A549 treated with RU486 at 1 μM for 4 hours (cell line): ENCODE measurements at places on chromosomes 2 and 18. TPM values are rescaled to one million over a fixed set of nuclear protein-coding genes. Genes with fewer than 3 reads are reported as not detected.

RGPD4 gene
- total RNA-seq, result 0.05 to 0.10 TPM (median 0.06 TPM) in 4 of 5 replicates, not detected in the other

CD302 gene
- 0.89 to 2.5 TPM (median 2.2 TPM) in 5 replicates for total RNA-seq

CIAO1 gene
- 67.8 to 89.5 TPM (median 86.5 TPM) in 5 replicates for total RNA-seq

PSD4 gene
- 8.2 to 12.1 TPM (median 10.6 TPM) in 5 replicates for total RNA-seq

MC2R gene
- not detected in 5 replicates for total RNA-seq

SLC5A7 gene
- not detected in 5 replicates for total RNA-seq

TAF4B gene
- total RNA-seq, result 3.4 to 5.7 TPM (median 5.6 TPM) in 5 replicates

OTX1 gene
- total RNA-seq, result 2.8 to 4.6 TPM (median 3.8 TPM) in 5 replicates

ACVR1 gene
- total RNA-seq, result 25.4 to 34.6 TPM (median 31.0 TPM) in 5 replicates

GRHL1 gene
- total RNA-seq, result 0.73 to 2.7 TPM (median 1.2 TPM) in 5 replicates

NPPC gene
- 0.22 to 0.40 TPM (median 0.34 TPM) in 3 of 5 replicates, not detected in the others for total RNA-seq

LMAN2L gene
- 20.2 to 24.1 TPM (median 22.8 TPM) in 5 replicates for total RNA-seq

FOXI3 gene
- total RNA-seq, result not detected in 5 replicates

OTOS gene
- not detected in 5 replicates for total RNA-seq

REG1B gene
- total RNA-seq, result not detected in 5 replicates

CHRNG gene
- total RNA-seq, result not detected in 5 replicates

CCDC141 gene
- not detected in 5 replicates for total RNA-seq

KIF1A gene
- total RNA-seq, result 0.56 to 0.75 TPM (median 0.66 TPM) in 5 replicates

SLC9A4 gene
- total RNA-seq, result not detected in 5 replicates

CTAGE1 gene
- not detected in 5 replicates for total RNA-seq

SLC25A12 gene
- total RNA-seq, result 13.3 to 14.3 TPM (median 13.9 TPM) in 5 replicates

PSME4 gene
- total RNA-seq, result 32.9 to 46.0 TPM (median 42.2 TPM) in 5 replicates
